Activated CD4-positive, alpha-beta T cell treated with anti-CD3 and anti-CD28 coated beads for 24 hours (primary cell): ENCODE measurements at places on chromosomes 12 and 14.

- DNase-seq: no peak
These were observed 5.0 kb downstream of the BIN2 start for GRCh38 chr12:51318846-51319599.

DNA sequence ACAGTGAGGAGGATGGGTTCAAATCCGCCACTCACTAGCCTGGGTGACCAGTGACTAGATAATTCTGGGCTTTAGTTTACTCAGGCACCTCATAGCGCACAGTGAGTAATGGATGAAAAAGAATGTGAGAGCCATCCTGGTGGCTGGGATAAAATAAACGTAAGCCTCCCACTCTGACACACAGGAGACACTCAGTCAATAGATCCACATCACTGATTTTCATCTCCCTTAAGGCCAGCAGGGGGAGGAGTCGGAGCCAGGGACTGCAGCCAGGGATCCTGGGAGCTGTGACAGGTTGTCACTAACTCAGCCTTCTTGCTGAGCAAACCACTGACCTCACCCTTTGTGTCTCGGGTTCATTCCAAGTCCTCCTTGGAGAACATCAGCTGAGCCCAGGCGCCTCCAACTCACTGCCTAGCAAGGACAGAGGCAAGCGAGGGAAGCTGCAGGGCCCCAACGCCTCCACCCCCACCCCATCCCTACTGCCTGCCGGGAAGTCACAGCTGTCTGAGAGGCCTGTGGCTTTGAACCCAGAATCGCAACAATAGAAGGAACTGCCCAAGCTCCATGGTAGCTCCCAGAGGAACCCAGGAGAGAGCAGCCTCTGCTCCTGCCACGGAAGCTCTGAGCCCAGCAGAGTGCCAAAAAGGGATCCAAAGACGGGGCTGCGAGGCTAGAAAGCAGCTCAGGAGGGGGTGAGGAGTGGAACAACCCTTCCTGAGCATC, 30.7 kb downstream of the PXN start:
- DNase-seq: no peak

GRCh38 chr12:53944209-53944608, 5.6 kb downstream of the HOXC13 start:
- DNase-seq: no peak

- DNase-seq: no peak
These were observed 22.1 kb downstream of the EIF5 start for GRCh38 chr14:103356024-103356682.

DNA sequence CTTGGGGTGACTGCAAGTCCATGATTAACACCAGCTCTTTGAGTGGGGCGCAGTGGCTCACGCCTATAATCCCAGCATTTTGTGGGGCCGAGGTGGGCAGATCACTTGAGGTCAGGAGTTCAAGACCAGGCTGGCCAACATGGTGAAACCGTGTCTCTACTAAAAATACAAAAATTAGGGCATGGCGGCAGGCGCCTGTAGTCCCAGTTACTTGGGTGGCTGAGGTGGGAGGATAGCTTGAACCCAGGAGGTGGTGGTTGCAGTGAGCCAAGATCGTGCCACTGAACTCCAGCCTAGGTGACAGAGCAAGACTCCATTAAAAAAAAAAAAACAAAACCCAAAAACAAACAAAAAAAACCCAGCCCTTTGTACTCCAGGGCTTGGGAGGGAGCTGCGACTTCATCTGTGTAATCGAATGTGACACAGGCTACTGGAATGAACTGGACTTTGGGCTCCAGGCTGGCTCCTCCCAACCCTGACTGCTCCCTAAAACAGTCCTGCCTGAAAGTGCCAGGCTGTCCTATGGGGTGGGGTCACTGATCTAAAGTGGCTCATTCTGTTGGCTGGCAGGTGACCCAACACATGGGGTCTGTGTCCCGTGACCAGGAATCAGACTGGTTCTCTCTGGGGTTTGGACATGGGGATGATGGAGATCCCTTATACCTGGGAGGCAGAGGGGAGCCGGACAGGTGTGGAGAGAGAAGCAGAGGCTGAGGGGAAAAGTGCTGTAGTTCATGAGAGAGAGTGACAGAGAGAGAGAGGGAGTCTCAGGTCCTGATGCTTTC, 9.3 kb upstream of the C12orf43 start:
- no peak for DNase-seq

DNA sequence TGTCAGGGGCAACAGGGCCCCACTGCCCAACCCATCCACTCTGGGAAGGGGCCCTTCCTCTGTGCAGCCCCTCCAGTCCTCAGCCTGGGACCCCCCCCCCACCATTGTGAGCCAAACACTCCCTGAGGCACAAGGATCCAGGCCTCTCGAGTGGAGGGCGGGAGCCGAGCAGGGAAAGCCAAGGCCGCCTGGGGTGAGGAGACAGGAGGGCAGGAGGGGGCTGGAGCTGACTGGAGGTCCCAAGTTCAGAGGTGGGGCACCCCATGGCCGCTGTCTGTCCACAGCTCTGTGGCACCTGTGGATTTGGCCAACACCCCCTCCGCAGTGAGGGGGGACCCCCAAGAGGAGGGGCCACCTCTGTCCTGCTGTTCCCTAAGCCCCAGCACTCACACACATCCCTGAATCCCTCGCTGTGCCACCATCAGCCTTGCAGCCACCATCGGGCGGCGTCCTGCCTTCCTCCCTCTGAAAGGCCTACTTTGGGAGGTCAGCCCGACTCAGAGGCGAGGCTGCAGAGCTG, 25.4 kb upstream of the C14orf180 start:
- DNase-seq: no peak
